ENCODE measurements at places on chromosomes 3 and 15.

- no peak for DNase-seq
Observed at GRCh38 chr3:120469440-120469839, 18.6 kb upstream of the FSTL1 start.

DNA sequence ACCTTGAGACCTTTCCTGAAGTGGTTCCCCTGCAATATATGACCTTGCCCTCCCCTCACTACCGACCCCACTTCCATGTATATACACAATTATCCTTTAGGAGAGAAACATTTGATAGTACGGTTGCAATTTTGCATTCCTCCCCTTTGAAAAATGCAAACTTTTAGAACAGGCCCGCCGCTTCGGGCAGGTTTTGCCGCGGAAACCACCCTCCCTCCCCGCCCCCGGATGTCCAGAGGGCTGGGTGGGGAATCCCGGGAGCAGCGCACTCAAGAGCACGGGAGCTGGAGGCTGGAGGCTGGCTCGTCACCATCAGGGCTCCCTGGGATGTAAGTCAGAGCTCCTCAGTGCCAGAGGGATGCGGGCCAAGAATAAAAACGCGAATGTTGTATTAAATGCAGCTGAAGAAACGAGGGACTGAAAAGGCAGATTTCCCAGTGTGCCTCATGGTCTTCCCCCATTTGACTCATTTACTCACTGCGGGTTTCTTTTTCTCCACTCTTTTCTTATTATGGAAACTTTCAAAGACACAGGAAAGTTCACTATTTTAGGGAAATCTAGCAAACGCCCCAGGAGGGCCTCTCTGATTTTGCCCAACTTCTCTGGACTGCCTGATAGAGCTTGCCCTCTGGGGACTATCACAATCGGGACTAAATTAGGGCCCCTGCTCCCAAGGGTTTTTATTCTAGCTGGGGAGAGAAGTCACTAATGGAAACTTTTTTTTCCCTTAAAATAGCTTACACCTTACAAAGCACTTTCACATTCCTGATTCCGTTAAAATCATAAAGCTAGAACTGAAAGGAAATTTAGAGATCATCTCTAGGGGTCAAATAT is 2.9 kb upstream of the USP3 start:
- DNase-seq, result no peak

DNA sequence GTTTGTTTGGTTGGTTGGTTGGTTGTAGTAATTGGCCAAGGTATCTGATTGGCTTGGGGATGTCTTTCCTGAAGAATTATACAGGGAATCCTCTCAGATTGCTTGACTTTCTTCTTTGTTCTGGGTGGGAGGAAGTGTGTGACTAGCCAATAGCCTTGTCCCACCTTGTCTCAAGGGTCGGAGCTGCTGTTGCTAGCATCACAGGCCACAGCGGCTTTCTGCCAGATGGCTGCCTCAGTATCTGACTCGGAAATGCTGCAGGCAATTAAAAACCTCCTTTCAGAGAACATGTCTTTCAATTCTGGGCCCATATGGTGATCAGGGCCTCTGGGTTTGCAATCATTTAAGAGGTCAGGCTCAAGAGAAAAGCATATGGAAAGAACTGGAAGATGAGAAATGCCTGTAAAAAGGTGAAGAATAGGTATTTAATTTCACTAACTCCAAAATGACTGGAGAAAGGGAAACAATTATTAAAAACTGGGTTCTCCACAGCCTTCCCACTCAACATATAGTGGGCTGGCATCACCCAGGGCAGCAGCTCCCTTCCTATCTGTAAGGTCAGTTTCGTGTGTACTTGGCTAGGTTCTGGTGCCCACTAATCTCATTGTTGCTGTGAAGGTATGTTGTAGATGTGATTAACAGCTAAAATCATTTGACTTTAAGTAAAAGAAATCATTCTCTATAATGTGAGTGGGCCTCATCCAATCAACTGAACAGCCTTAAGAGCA is 32.4 kb downstream of the TGFBR2 start:
- no peak for DNase-seq

- no peak for DNase-seq
Observed at GRCh38 chr3:4830586-4830914, 148.7 kb upstream of the BHLHE40 start.

- DNase-seq, result no peak
Observed at GRCh38 chr3:138047596-138048158, 37.7 kb downstream of the CLDN18 start.

DNA sequence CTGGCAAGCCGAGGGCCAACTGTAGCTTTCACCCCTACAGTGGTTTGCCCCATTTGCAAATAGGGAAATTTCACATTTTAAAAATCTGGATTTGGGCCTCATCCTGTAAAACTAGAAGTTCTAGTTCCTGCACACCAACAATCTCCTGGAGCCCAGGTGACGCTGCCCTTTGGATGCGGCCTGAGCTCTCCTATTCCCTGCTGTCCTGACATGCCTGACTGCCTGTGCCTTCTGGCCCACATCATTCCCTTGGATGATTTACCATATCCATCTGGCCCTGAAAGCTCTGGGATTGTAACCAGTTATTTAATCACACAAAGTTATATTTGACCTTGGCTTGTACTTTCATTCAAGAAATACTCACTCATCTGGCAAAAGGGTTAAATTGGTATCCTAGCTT is 272.3 kb downstream of the ARRDC4 start:
- DNase-seq, result no peak

- no peak for DNase-seq
Observed at GRCh38 chr3:14602804-14603644, 48.5 kb upstream of the CCDC174 start.

DNA sequence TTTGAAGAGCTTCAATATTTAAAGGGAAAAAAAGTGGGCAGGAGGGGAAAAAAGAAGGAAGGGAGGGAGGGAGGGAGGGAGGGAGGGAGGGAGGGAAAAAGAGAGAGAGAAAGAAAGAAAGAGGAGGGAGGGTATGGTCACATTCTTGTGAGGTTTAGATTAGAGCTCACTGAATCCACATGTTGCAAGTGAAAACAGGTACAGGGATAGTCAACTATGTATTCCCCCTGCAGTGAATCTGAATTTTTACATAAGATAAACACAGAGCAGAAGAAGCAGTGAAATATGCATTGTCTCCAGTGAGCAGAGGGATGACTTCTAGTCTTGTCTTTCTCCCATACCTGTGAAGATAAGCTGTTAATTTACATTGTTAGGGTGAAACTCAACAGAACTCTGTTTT is 84.0 kb downstream of the IFT80 start:
- no peak for DNase-seq

- DNase-seq, result no peak
Observed at GRCh38 chr3:45529697-45530096, 64.9 kb upstream of the LIMD1 start.

- DNase-seq, result no peak
Observed at GRCh38 chr3:66386925-66387650, 113.7 kb downstream of the LRIG1 start.

- DNase-seq, result no peak
Observed at GRCh38 chr15:89753855-89754254, 2.8 kb upstream of the MESP1 start.

GRCh38 chr15:69691307-69692015 is 238.8 kb downstream of the RPLP1 start:
- no peak for DNase-seq

DNA sequence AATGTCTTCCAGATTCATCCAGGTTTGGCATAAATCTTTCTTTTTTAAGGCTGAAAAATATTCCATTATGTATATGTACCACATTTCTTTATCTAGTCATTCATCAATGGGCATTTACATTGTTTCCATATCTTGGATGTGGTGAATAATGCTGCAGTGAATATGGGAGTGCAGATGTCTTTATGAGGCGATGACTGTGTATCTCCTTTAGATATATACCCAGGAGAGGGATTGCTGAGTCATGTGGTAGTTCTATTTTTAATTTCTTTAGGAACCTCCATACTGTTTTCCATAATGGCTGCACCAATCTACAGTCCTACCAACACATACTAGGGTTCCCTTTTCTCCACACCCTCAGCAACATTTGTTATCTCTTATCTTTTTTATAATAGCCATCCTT is 96.3 kb downstream of the LRRC28 start:
- no peak for DNase-seq

- no peak for DNase-seq
Observed at GRCh38 chr3:187843654-187844053, 98.4 kb upstream of the BCL6 start.

- no peak for DNase-seq
Observed at GRCh38 chr3:50241163-50241562, 5.2 kb downstream of the GNAI2 start.

- DNase-seq, result no peak
Observed at GRCh38 chr3:72579191-72579580, 269.1 kb downstream of the SHQ1 start.
